ENCODE measurements at places on chromosomes 16 and 17.

DNA sequence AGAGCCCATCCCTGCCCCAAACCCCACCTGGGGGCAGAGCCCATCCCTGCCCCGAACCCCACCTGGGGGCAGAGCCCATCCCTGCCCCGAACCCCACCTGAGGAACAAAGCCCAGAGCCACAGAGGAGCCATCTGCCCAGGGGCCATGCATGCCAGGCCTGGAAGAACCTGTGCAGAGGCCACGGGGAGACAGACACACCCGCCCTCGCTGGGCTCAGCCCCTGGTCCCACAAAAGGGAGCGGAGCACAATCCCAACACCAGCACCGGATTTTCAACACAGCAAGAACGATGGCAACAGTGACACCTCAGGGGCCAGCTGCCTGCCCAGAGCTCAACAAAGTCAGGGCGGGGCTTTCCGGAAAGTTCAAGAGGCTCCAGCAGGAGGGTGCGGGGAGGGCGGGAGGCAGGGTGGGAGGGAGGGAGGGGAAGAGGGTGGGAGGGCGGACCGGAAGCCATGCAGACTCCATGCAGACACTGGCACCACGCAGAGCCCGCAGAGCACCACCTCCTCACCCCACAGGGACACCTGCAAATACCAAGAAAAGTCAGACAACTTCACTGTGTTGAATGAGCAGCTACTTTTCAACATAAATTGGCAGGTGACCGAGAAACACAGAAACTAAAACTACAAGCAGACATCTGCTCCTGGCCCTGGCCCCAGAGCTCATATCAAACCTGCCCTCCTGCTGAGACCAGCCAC is 27.9 kb upstream of the C16orf95 start:
- peak; percentile 14 for DNase-seq

DNA sequence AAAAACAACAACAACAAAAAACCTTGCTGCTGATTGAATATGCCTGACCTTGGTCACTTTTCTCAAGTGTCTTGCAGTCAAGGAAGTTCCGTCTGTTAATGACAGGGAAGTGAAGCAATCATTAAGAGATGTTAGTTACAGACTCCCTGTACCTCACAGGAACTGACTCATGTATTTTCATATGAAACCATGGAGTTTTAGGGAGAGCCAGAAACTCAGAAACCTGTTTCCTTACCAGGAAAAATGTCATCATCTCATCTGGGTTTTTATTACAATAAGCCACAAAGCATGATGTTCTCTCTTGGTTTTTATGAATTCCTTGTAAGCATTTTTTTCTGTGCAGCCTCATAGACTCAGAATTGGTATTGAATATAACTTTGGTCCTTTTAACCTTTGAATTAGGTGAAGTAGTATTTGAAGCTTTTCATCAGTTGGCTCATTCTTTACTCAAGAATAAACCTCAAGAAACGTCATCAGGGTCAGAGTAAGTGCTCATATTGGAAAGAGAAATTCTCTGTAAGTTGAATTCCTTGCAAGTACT is 10.3 kb downstream of the LYRM1 start:
- DNase-seq, result no peak

DNA sequence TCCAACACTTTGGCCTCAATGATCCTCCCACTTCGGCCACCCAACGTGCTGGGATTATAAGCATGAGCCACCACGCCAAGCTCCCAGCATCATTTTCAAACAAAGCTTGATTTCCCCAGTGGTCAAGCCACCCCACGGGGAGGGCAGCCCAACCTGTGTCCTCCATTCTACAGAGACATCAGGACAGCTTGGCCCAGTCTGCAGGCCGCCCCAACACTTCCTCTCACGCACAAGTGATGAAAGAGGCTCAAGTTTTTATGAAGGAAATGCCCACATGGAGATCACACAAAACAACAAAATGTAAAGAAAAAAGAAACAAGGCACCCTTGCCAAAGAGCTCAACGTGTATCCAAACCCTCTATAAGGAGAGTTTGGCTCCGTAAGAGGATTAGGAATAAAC is 112.4 kb downstream of the XYLT1 start:
- no peak for DNase-seq

DNA sequence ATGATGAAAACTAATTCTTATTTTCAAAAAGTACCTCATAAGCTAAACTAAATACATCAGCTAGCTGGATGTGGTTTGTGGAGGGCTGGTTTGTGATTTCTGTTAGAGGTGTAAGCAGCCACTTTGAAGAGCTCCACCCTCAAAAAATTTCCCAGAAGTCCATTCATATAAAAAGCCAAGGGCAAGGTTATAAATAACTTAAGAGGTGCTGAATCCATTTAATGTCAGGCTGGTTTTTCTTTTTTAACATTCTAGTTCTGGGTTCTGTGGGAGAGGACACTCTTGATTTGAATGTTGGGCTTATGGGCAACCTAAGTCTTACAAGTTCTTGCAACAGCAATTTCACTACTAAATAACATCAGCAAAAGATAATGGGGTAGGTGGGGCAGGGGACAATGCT is 3.4 kb upstream of the WIPI1 start:
- DNase-seq, result no peak

DNA sequence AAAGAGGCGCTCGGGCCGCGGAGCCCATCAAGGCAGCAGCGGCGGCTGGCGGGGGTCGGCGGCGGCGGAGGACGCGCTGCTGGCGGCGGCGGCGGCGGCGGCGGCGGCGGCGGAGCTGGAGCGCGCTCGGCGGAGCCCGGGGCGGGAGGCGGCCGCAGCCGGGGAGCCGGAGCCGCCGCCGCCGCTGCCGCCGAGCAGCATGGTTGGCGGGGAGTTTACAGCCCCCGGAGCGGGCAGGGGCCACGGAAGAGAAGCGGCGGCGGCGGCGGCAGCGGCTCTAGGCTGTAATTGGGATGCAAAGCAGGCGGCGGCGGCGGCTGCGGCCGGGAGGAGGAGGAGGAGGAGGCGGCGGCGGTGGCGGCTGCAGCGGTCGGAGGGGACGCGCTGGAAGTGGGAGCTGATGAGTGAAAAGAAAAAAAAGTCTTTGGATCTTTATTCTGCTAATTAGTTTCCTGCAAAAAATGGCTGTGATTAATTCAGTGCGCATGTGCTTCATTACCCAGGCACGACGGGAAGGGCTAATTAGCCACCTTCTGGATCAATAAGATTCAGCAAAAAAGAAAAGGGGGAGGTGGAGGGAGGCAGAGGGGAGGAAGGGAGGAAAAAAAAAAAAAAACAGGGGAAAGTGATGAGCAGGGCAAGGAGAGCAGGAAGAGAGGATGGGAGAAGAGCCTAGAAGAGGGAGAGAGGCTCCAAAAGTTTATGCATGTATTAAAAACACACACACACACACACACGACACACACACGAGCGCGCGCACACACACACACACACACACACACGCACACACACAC is 10.9 kb upstream of the ZFHX3 start:
- DNase-seq, result no peak

DNA sequence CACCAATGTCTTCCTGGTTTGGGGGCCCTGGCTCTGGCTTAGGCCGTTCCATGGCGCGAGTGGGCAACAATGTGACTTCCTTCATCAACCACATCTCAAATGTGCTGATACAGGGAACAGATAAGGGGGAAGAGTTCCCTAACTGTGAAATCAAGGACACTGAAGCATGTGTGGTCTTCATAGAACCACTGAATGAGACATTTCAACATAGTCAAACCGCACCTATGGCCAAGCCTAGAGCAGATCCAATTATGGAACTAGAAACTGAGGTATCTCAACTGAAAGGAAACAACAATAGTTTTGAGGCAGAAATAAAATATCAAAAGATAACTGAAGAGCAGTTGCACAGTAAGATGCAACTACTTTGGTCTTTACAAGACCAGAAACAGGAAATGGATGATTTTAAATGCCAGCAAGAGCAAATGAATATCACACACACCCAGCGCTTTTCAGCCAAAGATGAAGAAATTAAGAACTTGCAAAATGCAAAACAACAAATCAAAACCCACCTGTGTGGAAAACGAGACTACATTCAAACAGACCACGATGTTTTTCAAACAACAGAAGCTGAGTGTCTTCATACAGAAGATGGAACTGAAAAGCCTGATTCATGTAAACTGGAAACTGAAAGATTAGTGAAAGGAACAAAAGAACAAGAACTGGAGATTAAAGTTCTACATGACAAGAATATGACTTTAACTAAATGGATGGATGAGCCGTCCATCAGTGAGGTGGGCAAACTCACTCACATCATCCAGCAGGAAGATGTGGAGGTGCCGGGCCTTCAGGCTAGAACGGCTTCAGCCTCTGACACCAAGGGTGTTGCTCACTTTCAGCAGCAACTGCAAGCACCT is 18.1 kb upstream of the LCMT1 start:
- no peak for DNase-seq

DNA sequence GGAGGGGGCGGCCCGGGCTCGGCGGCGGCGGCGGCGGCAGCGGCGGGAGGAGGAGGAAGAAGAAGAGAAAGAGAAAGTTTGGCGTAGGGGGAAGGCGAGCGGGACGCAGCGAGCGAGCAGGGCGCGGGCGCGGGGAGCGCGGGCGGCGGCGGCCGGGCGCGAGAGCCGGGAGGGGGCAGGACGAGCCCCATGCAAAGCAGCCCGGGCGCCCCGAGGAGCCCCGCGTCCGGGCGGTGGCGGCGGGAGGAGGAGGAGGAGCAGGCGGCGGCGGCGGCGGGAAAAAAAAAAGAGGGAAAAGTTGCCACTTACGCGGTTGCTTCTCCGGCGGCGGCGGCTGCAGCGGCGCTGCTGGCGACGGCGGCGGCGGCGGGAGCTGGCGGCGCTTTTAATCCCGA is 10.3 kb upstream of the ZFHX3 start:
- DNase-seq, result no peak

DNA sequence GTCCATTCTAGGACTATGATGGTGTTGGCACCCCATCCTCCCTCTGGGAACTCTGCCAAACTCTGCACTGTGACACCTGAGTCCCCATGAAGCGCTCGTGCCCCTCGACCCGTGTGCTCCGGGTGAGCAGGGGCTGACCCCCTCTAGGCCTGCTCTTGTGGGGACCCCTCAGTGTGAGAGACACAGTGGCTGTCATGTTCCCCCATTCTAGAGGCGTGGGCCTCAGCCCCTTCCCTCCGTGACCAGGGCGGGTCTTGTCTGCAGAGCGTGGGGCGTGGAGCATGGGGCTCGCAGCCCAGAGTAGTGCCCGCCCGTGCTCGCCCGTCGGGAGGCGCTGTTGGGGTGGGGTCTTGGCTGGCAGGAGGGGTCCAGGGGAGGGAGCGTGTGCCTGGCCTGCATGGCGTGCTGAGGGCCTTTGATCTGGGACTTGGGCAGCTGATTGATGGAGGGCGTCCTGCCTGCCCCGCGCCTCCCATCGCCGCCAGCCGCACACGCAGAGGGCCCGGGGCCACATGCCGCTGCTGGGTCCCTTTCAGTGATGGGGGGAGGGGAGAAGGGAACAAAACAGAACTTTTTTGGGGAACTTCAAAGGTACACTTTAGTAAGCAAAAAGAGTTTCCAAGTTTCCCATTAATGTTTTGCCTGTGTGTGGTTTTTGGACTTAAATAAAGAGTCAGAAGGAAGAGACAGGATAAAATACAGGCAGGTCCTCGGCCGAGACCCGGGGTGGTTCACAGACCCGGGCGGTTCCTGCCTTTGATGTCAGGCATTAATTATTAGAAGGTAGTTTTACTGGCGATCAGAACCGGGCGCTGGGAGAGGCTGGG is 22.5 kb downstream of the CENPX start:
- no peak for DNase-seq

DNA sequence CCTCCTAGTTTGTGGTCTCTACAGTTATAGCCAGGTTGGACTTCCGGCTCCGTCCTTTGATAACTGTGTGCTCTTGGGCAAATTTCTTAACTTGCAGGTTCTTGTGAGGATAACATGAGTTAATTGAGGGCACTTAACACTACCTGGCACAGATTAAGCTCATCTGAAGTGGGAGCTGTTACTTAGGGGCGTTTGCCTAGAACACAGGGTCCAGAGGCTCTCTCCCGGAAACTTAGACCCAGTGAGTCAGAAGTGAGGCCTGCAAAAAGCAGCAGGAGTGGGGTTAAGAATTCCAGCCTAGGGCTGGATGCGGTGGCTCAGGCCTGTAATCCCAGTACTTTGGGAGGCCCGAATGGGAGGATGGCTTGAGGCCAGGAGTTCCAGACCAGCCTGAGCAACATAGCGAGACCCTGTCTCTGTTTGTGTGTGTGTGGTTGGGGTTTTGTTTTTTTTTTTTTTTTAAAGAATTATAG is 1.4 kb downstream of the MVP start:
- DNase-seq, result no peak

DNA sequence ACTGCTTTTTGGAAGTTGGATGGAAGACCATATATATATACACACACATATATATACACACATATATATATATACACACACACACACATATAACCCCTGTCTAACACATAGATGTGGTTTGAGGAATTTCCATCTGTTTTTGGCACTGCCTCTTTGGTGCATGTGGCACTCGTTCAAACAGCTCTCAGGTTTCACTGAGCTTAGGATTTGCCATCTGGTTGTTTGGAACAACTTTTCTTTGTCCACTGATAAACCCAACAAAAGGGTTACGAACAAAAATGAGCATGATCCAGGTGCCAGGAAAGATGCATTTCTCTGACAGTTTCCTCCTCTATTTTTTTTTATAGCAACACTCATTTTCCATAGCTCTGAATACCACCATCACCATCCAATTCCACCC is 14.6 kb upstream of the KCNJ16 start:
- DNase-seq, result no peak

GRCh38 chr17:72152387-72152929 is 31.6 kb downstream of the SOX9 start:
- DNase-seq, result no peak

GRCh38 chr17:9648521-9649110 is 3.3 kb downstream of the USP43 start:
- no peak for DNase-seq

DNA sequence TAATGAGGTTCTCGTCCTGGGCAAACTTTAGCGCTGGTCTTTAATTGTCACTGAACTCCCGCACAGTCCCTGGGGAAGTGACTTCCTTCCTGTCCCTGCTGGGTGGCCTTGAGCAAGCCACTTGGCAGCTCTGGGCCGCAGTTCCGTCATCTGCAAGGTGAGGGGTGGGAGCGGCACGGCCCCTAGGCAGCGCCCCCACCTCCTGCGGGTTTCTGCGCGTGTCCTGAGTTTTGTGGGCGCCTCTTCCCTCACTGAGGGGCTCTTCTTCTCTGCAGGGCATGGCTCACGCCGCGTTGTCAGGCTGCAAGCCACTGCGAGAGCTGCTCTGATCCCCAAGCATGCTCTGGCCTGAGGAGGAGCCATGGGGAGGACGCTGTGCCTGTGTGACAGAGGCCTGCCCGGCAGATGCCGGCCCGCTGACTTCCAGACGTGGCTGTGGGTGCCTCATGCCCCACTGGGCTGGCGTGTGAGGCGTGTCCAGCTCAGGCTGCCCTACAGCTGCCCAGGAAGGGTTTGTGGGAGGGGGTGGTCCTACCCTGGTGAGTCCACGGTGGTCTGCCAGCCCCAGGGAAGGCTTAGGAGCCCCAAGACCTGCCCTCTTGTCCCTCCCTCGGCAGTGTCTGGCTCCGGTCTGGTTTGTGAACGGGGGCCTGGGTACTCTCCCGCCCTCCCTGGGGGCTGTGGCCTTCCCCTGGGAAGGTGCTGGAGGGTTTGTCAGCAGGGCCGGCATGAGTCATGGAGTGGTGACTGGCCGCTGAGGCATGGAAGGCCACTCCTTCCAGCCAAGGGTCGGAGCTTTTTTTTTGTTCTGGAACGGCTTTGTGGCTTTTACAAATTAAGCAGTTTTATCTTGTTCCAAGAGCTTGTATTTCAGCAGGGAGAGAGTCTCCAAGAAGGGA is 182.0 kb downstream of the SEC14L1 start:
- DNase-seq, result no peak

All from stimulated activated CD4-positive, alpha-beta T cell treated with anti-CD3 and anti-CD28 coated beads, TNF-alpha, amount 100 ng/mL, for 1 hour (primary cell).